ENCODE measurements at places on chromosomes 5 and 9.

GRCh38 chr5:178245389-178245788 is 12.8 kb upstream of the PHYKPL start:
- no peak overlapping the region for H3K27ac ChIP-seq
- H3K27me3 ChIP-seq, result no peaks in the 10 kb centered on the region
- DNase-seq, result no peak
- H3K36me3 ChIP-seq, result no peaks in the 10 kb centered on the region
- H3K4me1 ChIP-seq, result peaks cover 48% of the 10 kb centered on the region
- H3K4me3 ChIP-seq, result no peak overlapping the region

DNA sequence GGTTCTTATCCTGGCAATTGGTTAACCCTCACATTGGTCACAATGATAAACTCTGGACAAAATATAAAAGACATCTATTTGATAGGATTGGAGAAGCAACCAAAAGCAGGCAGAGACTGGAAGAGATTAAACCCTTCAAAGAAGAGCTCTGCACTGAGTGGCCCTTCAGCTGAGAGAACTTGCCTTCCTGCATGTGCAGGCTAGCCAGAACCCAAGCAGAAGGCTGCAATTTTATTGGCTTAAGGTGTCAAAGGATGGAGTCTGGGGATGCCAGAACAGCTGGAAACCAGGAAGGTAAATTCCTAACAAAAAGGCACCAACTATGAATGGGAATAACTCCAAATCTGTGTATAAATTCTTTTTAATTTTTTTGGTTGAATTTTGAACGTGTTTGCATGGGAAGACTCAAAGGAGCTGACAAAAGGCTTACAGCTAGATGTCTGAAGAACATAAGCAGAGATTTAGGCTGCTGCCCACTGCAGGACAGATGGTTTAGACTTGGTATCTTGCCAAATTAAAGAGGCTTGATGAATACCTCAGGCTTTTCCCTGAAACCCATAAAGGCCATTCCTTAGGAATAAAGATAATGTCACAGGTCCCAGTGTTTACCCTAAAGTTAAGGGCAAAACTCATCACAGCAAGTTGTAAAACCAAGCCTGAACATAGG is 66.3 kb downstream of the NR2F1 start:
- no peak overlapping the region for H3K4me3 ChIP-seq
- no peak overlapping the region for H3K27ac ChIP-seq
- no peaks in the 10 kb centered on the region for H3K36me3 ChIP-seq
- peaks cover 16% of the 10 kb centered on the region for H3K4me1 ChIP-seq

- no peak for DNase-seq
- H3K36me3 ChIP-seq, result no peaks in the 10 kb centered on the region
- H3K27me3 ChIP-seq, result peaks cover 11% of the 10 kb centered on the region
- no peak overlapping the region for H3K27ac ChIP-seq
- no peaks in the 10 kb centered on the region for H3K4me1 ChIP-seq
- no peak overlapping the region for H3K4me3 ChIP-seq
Measured at GRCh38 chr5:169119288-169120048, 181.5 kb downstream of the SLIT3 start.

- no peaks in the 10 kb centered on the region for H3K27me3 ChIP-seq
- H3K36me3 ChIP-seq, result no peaks in the 10 kb centered on the region
- H3K4me3 ChIP-seq, result no peak overlapping the region
- DNase-seq, result peak; percentile 14
Measured at GRCh38 chr5:119743927-119744326, 114.6 kb downstream of the FAM170A start.

- no peak overlapping the region for H3K27ac ChIP-seq
- no peaks in the 10 kb centered on the region for H3K36me3 ChIP-seq
- H3K27me3 ChIP-seq, result peaks cover 5% of the 10 kb centered on the region
- peaks cover 7% of the 10 kb centered on the region for H3K4me1 ChIP-seq
Measured at GRCh38 chr9:90141723-90142122, 500.9 kb downstream of the DIRAS2 start.

DNA sequence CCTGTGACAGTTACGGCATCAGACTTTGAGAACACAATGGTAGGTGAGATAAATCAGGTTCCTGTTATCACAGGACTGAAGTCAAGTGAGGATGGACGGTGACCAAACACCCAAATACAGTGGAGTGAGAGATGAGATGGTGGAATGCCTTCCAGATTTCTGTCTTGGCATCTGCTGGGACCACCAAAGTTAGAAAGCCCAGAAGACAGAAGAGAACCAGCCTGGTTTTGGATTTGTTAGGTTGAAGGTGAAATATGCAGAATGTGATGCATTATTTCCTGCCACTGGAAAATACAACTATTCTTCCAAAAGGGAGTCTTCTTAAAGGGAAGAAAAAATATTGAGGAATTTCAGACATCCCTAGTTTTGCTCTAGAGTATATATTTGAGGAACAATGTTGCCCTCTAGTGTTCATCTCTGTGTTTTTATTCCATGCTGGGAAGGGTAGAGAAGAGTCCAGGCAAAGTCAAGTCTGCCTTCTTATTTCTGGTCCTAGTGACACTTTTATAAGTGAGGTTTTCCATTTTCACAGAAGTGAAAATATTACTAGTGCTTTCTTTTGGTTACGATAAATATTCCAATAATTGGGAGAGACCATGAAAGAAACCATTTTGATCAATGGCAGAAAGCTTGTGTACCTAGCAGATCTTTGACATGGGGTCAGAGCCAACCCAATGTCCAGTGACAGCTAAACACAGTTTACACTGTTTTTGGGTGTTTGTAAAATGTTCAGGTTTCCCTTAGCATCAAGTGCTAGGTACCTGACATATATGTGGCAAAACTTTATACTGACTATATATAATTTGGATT is 142.3 kb upstream of the ANKH start:
- peaks cover 11% of the 10 kb centered on the region for H3K27me3 ChIP-seq
- no peaks in the 10 kb centered on the region for H3K4me1 ChIP-seq
- H3K27ac ChIP-seq, result no peak overlapping the region
- peak; percentile 29 for DNase-seq

DNA sequence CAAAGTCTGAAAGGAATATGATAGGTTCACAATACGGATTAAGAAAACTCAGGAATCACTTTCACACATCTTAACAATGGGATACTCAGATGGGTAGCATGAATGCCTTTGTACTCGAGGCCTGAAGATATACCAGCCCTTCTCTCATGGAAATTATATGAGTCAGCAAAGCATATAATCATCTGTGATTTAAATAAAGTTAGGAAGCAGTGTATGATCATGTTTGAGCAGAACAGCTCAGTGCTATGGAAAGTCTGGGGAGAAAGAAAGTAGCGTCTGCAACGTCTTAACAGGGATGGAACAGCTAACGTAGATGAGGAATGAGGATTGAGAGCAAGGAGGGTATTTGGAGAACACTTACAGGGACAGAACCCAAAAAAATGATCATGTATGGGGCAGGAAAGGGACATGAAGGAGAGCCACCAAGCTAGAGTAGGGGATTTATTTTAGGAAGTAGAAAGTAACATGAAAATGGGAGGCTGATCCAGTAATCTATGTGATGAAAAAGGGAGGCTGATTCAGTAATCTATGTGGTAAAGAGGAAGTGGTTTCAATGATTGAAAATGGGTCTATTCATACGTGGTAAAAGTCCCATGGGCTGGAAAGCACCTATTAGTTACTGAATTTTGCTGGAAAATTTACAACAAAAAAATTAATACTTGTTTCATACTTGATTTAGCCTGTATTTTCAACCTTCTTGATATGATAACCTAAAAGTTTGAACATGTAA is 85.9 kb downstream of the GNA14 start:
- peaks cover 4% of the 10 kb centered on the region for H3K27me3 ChIP-seq
- no peak overlapping the region for H3K4me3 ChIP-seq
- H3K4me1 ChIP-seq, result no peaks in the 10 kb centered on the region

DNA sequence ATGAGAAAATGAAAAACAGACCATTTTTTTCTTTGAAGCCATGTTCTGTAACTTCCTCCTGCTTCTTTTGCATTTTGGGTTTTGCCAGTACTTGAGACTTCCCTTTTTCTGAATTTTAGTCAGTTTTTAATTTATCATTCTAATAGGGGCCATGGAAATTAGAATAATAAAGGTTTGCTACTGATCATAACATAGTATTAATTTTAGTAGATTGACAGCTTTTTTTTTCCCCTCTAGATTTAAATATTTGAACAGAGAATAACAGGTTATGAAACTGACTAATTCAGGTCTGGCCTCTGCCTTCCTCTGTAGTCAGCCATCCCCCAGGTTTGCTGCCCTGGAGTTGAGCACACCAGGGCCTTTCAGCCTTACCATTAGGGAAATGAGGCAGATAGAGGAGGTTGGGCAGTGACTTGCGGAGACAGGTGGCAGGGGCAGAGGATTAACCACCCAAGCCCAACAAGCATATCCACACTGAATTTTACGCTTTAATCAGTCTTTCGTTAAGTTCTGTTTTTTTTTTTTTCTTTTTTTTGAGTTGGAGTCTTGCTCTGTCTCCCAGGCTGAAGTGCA is 80.1 kb upstream of the TNFAIP8 start:
- peak overlapping the region; percentile 97 for H3K27ac ChIP-seq
- H3K36me3 ChIP-seq, result no peaks in the 10 kb centered on the region
- peak overlapping the region; percentile 90 for H3K4me3 ChIP-seq

DNA sequence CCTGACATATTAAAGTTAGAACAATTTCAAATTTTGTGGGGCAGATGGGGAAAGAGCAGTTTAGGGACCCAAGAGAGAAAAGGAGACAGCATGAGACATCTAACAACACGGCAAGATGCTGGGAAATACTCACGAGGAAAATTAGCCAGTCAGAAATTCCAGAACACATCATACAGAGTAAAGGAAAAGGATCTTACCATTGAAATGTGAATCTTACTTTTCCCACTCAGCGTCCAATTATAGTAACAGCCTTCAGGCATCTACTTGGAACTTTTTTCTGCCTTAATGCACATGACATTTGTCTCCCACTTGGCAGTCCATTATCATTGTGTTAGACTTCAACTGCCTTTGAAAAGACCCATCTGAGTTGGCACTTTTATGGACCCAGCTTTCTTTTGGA is 189.7 kb upstream of the SLC27A6 start:
- no peak overlapping the region for H3K4me3 ChIP-seq
- no peaks in the 10 kb centered on the region for H3K27me3 ChIP-seq
- no peak overlapping the region for H3K27ac ChIP-seq
- H3K36me3 ChIP-seq, result no peaks in the 10 kb centered on the region
- no peak for DNase-seq

DNA sequence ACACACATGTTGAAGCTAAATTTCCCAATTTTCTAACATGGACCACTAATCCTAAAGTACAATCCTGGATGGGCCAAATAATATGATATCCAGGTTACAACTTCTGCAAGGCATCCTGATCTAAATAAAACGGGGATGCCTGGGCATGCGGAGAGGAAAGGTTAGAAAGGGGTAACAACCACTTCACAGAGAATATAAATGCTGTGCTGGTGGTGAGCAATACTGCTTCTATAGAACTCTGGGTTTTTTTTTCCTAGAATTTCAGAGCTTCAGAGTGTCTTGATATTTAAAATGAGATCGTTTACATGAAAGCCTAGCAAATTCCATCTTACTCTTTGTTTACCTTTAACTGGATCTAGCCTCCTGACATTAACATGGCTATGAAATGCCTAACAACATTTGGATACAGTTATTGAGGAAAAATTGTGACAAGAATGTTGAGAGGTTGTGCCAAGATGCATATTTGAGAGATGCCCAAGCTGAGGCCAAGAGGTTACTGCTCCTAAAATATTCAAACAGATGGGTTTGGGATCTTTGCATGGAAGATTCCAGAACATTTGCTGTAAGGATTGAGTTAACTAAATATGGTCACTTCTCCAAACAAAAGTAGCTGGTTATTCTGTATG is 22.4 kb downstream of the TNFAIP8 start:
- H3K4me1 ChIP-seq, result peaks cover 48% of the 10 kb centered on the region
- no peaks in the 10 kb centered on the region for H3K27me3 ChIP-seq
- DNase-seq, result no peak
- H3K27ac ChIP-seq, result no peak overlapping the region
- no peak overlapping the region for H3K4me3 ChIP-seq

DNA sequence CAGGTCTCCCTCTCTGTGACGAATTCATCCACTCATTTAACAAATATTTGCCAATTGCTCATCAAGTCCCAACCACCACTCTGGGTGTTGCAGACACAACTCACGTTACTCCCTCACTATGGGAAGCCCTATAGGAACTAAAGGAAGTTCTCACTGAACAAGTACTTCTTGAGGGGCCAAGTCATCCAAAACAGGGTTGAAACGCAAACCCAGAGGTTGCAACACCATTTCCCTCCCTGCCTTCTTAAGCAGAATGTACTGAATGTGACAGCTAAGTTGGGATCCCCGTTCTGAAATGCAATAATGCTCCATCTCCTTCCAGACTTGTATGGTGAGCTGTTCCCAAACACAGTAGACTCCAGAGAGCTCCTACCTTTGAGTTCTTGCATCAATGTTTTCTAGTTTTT is 34.3 kb downstream of the EPB41L4B start:
- H3K4me3 ChIP-seq, result no peak overlapping the region
- no peak overlapping the region for H3K27ac ChIP-seq
- no peaks in the 10 kb centered on the region for H3K4me1 ChIP-seq
- peaks cover 24% of the 10 kb centered on the region for H3K27me3 ChIP-seq
